ENCODE measurements at places on chromosomes 2 and 18.

DNA sequence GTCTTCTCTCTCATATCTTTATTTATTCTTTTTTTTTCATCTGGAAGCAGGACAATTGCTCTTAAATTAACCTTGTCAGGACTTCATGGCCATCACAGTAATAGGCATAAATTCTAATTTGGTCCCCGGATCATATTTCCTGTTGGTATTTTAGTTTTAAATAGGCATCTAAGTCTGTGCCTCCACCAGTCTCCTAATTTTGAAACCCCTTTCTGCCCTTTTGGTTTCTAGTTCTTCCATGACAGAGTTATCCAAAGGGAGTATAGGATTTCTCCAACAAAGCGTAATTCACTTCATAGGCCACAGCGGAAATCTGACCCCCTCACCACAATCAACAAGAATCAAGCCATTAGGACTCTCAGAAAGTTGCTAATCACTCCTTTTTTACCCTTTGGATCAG lies 3.8 kb downstream of the EPHA4 start:
- DNase-seq, result no peak

GRCh38 chr2:229873123-229873581 lies 48.7 kb downstream of the TRIP12 start:
- no peak for DNase-seq

- no peak for DNase-seq
Observed at GRCh38 chr2:88226754-88227153, 56.6 kb downstream of the THNSL2 start.

DNA sequence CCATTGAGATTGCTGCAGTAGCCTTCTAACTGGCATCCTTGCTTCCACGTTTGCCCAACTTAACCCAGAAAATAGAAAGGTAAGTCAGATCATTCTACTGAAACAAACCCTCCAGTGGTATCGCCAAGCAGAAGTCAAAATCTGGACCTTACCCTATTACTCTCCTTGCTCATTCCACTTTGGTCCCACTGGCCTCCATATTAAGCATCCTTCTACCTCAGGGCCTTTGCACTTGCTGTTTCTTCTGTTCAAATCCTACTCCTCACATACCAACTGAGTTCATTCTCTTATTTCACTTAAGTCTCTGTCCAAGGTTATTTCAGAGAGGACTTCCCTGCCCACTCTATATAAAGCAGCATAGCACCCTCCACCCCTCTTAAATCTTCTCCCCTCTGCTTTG lies 84.5 kb downstream of the SPRED2 start:
- DNase-seq, result no peak

DNA sequence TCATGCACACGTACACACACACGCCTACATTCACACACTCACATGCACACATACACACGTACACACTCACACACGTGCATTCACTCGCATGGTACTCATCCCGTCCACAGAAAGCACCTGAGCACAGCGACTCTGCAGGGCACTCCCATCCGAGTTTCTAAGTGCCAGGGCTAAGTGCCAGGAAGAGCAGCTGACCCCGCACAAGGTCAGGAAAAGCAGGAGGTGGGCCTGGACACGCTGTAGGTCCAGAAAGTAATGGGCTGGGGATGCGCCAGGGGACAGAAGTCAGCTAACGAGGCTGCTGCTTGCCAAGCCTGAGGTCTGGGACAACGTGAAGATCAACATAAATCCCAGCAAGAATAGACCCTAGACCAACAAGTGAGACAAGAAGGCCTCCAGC lies 15.8 kb downstream of the ADI1 start:
- no peak for DNase-seq

DNA sequence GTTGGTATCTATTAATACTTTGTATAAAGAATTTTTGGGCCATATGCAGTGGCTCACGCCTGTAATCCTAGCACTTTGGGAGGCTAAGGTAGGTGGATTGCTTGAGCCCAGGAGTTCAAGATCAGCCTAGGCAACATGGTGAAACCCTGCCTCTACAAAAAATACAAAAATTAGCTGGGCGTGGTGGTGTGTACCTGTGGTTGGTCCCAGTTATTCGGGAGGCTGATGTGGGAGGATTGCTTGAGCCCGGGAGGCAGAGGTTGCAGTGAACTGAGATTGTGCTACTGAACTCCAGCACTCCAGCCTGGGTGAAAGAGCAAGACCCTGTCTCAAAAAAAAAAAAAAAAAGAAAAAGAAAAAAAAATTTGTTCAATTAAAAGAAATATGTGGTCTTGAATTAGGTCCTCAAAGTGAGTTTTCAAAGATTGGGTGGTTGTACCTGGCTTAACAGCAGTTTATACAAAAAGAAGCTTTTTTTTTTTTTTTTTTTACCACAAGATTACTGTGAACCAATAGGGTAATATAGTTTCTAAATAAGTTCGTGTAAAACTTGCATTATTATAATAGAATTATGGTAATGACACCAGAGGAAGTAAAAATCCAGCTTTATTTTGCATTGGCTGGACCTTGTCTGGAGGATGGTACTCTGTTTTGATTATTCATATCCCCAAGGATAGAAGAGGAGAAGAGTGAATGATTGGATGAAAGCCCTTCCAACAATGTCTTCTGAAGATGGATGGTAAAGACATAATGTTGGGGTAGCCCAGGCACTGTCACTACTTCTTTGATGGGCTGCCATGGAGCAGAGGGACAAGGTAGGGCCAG lies 210.3 kb downstream of the MYCN start:
- no peak for DNase-seq

- no peak for DNase-seq
Observed at GRCh38 chr2:237479747-237480146, 7.3 kb upstream of the MLPH start.

DNA sequence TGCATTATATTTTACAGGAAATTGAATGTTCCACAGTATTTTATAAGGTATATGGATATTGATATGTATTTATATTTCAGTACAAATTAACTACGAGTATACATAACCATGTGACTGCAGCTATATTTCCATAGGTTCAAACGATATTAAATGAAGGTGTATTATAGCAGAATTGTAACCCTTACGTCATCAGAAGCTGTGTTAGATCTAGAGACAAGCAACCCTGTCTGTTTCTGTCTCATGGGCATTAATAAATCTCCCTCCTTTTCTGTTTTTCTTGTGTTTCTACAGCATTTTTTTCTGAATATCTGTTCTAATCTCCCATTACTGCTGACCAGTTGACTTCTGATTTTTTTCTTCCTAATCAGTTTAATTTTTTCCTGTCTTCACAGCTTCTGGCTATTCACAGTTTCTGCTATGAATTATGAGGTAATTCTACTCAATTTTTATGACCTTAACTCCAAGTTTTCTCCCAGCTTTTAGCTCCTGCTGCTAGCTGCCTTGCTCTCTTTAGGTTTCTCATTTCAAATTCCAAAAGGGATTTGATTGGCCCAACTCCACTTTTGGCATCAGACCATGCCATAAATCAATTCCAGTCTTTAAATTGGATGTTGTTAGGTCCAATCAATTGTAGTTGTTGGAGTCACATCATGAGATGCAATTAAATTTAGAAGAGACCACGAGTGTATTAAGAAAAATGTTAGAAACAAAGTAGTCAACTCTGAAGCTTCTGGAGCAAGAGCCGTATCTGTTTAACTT lies 277.5 kb upstream of the ZSWIM2 start:
- DNase-seq, result no peak

GRCh38 chr2:1414121-1414520 lies 858 bp downstream of the TPO start:
- no peak for DNase-seq

DNA sequence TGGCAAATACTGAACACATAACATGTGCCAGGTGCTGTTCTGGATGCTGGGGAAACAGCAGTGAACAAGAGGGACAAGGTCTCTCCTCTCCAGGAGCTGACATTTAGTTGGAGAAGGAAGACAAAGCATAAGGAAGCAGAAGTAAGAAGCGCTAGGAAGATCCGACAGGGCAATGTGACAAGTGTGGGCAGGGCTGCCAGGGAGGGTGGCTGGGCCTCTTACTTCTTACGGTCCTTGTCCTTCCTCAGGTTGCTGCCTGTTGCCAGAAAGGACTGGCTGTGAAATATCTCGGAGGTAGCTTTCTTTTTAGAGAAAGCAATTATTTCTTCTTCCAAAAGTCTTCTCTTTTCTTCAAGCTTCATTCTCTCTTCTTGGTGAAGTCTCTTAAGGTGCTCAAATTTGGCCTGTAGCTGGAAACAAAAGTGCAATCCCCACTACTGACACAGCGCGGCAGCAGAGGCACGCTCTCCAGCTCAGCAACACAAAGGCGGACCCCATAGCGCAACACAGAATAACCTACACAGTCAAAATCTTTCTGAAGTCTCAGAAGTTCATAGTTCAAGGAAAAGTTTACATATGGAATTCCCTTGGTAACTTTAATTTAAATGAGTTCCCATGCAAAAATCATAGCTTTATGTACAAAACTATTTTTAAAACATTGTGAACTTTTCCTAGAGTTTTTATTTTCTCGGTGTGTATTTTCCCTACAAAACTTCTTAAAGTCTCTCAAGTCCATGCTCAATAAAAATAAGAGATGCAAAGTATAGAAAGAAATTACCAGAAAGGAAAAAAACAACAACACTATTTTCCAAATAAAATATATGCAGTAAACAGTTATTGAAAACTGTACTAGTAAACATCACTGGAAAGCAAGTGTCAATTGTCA lies 67.7 kb downstream of the SEPTIN10 start:
- peak; percentile 30 for DNase-seq

DNA sequence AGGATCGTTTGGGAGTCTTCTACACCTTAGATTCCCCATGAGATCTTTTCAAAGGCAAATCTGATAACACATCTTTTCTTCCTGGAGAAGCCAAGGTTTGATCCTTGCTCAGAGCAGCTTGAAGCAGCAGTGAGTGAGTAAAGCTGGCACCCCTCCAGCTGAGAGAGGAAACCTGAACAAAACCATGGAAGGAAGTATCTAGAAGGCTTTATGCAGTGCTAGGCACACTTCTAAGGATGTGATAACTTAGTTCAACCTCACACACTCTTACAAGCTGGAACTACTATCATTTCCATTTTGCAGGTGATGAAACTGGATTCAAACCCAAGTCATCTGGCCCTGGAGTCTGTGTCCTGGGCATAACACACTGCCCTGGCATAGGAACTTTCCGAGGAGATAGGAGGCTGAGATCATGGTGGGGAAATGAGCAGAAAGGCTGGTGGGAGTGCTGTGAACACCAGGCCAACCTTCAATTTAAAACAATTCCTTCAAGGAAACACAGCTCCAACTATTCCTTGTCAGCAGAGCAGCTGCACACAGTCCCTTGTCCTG lies 71.2 kb downstream of the CTAGE1 start:
- no peak for DNase-seq

- DNase-seq, result no peak
Observed at GRCh38 chr2:38597115-38597514, 5.6 kb downstream of the HNRNPLL start.

GRCh38 chr2:136027112-136027511 lies 41.7 kb upstream of the DARS1 start:
- DNase-seq, result no peak

DNA sequence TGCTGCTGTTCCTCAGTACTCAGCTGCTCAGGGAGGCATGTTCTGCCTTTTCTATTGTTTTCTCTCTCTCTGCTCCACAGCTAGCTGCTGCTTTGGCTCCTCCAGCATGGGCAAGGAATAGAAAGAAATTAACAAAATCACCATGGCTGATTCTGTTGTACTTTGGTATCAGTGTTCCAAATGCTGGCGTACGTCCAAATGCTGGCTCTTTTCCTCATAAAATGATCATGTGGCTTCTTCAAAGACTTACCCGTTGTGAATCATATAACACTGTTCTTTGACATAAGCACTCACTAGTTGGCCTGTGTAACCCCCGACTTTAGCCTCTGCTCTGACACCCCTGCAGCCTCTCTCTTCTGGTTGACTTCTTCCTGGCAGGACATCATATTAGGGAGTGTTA lies 547.6 kb downstream of the CPS1 start:
- no peak for DNase-seq

DNA sequence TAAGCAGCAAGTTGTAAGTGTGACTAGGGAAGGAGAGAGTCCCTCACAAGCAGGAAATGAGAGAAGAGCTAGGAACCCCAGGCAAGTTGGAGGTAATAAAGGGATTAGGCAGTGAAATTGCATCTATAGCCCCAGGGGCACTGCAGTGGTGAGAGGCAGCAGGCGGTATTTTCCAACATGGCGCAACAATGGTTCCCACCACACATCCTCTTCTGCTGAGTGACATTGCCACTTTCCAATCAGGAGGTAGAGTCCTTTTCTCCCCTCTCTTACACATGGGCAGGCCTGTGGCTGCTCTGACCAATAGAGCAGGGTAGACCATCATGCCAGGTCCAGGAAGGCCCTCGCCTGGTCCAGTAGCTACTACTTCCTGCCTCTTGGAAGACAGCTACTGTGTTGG lies 86.6 kb downstream of the DNER start:
- DNase-seq, result no peak

- no peak for DNase-seq
Observed at GRCh38 chr2:230998882-230999281, 3.0 kb downstream of the SPATA3 start.

- DNase-seq, result no peak
Observed at GRCh38 chr2:153106802-153107477, 371.6 kb downstream of the RPRM start.

DNA sequence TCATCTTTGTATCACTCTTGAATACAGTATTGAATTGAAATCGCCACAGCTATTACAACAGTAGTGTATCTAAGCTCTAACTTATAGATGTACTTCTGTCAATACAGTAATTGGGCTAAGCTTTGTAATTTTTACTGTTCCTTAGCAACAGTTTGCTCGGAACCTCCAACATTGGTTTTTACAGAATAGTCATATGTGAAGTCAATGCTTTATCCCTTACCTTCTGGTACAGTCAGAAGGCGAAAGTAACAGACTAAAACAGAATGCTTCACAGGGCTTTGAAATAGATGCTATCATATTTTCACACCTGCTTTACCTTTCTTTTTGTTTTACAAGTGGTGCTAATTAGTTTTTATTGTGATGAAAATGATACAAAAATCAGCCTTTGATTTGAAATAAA lies 46.9 kb upstream of the CYP20A1 start:
- no peak for DNase-seq

GRCh38 chr2:26716340-26716739 lies 23.8 kb downstream of the KCNK3 start:
- no peak for DNase-seq

DNA sequence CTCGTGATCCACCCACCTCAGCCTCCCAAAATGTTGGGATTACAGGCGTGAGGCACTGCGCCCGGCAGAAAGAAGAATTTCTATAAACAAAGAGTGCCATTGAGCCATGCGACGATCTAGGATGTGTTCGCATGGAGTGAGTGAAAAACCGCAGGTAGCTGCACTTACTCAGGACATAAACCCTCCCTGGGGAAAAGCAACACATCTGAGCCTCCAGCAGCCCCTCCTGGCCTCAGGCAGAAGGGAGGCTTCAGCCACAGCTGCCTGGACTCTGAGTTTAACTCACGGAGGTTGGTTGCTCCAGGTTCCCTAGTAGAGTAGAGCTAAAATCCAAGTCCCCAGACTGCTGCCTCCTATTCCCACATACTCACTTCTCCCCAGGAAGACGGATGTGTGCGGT lies 11.3 kb upstream of the STK25 start:
- no peak for DNase-seq

DNA sequence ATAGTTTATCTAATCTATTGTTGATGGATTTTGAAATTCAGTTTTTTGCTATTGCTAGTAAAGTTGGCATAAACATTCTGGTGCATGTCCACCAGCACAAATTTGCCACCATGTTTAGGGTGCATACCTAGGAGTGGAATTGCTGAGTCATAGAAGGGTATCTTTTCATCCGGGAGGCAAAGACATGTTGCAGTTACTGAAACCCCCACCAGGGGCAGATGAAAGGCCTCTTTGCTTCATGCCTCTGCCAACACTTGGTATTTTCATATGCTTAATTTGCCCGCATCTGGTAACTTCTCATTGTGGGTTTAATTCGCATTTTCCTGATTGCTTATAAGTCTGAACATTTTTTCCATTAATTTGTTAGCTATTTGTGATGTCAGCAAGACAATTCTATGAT lies 8.2 kb downstream of the DCC start:
- no peak for DNase-seq
